ENCODE measurements at places on chromosomes 3 and 15. TPM values are rescaled to one million over a fixed set of nuclear protein-coding genes. Genes with fewer than 3 reads are reported as not detected.

The SECISBP2L gene
- total RNA-seq, result 7.1 TPM

The PP2D1 gene
- not detected for total RNA-seq

The GOLGA8N gene
- total RNA-seq, result 1.3 TPM

The GPR156 gene
- 0.54 TPM for total RNA-seq

The GPR27 gene
- total RNA-seq, result 3.1 TPM

The SLC22A13 gene
- 0.13 TPM for total RNA-seq

Measured in A549 treated with CORT108297 at 1 μM for 4 hours (cell line).